ENCODE measurements at places on chromosomes 2 and 18.

DNA sequence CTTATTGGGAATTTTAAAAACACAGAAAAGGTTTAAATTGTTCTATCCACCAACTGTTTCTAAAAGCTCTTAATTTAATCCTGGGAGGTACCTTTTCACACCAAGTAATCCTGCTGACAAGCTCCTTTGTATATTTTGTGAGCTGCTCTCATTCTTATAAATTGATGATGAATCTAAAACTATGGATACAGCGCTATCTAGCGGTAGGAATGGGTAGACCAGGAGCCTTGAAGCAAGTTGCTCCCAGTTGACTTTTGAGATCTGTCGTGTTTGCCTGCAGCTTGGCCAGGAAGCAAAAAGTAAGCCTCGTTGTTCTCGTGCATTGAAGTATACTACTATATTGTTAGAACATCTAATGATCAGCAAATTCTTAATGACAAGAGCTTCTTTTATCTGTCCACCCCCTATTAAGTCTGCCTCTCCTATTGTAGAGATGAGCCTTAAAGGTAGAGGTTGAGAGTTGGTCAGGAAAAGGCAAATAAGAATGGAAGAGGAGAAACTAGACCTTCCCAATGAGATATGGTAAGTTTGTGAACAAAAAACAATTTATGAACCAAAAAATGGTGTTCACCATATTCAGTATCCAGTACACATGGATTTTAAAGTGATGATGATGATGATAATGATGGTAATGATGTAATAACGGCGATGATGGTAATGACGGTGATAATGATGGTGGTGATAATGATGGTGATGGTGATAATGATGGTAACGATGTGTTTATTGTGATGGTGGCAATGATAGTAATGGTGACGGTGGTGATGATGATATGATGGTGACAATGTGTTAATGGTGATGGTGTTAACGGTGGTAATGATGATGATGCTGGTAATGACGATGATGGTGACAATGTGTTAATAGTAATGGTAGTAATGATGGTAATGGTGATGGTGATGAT lies 212.1 kb upstream of the NCKAP5 start:
- DNase-seq, result peak; percentile 72

DNA sequence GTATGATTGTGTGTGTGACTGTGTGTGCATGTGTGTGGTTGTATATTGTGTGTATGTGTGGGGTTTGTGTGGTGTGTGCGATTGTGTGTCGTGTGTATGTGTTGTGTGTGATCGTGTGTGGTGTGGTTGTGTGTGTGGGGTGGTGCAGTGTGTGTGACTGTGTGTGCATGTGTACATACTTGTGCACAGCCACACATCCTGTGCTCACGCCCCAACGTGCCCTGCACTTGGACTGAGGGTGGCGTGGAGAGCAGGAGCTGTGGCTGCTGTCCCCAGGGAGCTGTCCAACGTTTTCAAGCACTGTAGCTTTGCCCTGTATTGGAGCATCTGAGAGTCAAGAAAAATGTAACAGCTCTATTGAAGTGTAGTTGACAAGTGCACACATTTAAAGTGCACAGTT lies 243.2 kb upstream of the HDAC4 start:
- DNase-seq, result no peak

GRCh38 chr2:239051891-239052445 lies 204.1 kb downstream of the TWIST2 start:
- DNase-seq, result no peak

DNA sequence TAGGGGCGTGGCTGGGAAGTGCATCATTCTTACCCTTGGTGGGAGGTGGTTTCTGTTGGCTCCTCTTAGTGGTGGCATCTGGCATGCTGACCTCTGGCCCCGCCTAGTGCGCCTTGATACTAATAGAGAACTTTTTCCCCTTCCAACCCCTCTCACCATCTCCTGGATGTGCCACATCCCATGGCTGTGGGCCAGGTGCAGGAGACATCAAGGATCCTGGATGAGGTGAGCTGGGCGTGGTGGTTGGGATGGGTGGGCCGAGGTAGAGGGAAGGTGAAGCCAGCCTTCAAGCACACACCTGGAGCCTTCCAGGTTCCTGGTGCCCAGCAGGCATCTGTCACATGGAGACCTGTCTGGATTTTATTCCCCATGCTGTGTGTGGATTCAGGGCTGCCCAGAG lies 149.2 kb downstream of the DYSF start:
- no peak for DNase-seq

GRCh38 chr2:119160361-119160990 lies 1.9 kb upstream of the C1QL2 start:
- DNase-seq, result no peak

GRCh38 chr2:147260241-147260640 lies 584.6 kb upstream of the ACVR2A start:
- no peak for DNase-seq

DNA sequence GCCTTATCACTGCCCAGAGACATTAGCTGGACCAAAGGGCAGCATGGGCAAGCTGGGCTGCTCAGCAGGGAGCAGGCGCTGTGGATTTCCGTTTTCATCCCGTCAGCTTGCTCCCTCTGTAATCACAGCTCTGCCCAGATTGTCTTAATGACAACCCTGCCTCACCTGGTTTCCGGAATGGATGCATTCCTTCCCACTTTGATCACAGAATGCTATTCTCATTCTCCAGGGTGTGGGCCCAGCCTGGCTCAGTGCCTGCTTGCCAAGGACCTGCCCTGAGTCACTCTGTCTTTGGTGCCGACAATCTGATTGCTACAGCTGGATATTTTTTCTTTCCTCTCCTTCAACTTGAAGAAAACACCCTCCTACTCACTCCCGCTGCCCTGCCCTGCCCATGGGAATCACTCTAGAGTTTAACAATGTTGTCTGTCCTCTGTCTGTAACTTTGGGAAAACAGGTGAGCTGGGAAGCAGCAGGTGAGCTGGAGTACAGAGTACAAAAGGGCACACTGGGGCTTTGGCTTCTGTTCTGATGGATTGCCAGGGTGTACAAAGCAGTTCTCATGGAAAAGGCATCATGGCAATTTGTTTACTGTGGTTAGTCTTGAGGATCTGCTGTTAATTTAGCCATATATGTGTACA lies 27.2 kb upstream of the FAM136A start:
- no peak for DNase-seq

- DNase-seq, result no peak
Measured at GRCh38 chr2:217429981-217430500, 570.2 kb upstream of the TNP1 start.

GRCh38 chr2:203646266-203646864 lies 60.1 kb upstream of the CD28 start:
- DNase-seq, result no peak

All from hindlimb muscle (tissue), 1 donor.